ENCODE measurements at places on chromosomes 5 and 9.

- no peak for DNase-seq
These were observed 95.0 kb downstream of the ADAMTSL1 start for GRCh38 chr9:18568973-18569372.

DNA sequence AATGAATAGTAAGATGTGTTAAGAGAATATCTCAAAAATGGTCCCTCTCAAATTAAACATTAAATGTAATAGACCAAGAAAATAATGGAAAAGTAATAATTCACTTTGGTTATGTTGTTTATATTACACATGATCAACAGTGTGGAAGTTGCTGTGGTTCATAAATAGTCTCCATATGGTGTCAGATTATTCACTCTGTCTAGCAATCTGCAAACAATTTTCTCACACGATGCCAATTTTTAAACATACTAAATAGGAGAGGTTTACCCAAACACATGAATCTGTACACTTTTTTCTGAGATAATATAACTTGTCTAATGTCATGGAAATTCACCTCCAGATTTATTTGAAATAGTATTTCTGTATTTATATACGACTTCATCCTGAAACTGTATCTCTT, 217.4 kb upstream of the FBXL7 start:
- no peak for DNase-seq

GRCh38 chr5:109718216-109718615, 28.5 kb downstream of the MAN2A1 start:
- no peak for DNase-seq

DNA sequence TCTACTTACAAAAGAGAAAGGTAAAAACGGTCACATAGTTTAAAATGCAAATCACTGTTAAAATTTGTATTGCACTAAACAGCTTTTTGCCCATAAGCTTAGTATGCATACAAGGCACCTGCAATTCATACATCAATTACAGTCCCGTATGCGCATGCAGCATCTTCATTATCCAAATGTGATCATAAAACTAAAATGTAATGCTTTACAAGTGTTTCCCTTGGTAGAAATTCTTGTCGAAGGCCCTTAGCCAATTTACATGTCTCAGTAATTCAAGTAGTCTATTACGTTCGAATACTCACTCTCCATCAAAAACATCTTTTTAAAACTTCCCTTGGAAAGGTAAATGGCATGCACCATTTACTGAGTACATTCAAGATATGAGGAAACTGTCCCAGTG, 32.6 kb downstream of the TRPM6 start:
- DNase-seq = no peak

- DNase-seq = no peak
These were observed 185.8 kb downstream of the PCSK1 start for GRCh38 chr5:96247097-96247701.

DNA sequence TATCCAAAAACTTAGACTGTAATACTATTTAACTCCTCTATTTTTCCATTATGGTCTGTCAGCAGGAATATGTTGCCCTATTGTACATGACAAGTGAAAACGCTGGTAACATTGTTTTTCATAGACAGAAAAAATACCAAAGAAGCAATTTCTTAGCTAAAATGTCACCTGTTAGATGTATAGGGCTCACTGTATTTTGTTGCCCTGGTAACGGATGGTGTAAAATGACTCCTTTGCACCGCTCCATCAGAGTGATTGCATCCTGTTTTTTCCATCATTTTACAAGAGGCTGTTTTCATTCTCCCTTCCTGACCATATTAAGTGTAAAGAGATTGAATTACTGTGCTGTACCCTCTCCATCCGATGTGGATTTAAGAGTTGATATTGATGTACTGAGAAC, 460.1 kb upstream of the TLE4 start:
- DNase-seq = no peak

DNA sequence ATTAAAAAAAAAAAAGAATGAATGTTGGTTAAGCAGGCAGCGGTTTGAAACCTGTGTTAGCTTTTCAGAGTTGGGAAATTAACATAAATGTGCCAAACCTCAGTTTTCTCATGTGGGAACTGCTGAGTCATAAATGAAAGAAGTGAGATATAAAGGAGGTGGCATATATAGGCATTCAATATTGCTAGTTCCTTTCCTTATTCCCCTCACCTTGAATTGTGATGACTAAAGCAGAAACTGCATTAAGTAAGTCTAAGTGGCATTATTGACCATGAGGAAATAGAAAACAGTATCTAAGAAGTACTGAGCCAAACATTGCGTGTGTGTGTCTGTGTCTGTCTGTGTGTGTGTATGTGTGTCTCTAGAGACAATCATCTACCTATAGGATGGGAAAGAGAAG, 691.2 kb downstream of the TLR4 start:
- no peak for DNase-seq

DNA sequence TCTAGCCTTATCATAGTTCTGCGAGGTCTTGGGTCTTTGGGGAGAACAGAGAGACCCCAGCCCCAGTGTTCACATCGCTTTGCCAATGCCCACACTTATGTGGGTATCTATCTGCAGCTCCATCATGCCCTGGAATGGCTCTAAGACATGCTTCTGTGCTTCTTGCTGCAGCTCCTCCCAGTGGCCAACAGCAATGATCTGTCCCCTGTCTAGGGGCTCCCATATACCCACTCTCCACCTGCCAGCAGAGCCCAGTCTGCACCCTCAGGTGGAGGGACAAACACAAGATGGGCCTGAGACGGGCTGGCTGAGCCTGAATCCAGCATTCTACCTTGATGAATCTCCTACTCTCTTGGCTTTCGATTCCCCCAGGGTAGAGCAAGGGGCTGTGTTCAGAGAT, 14.6 kb upstream of the DAP start:
- no peak for DNase-seq

DNA sequence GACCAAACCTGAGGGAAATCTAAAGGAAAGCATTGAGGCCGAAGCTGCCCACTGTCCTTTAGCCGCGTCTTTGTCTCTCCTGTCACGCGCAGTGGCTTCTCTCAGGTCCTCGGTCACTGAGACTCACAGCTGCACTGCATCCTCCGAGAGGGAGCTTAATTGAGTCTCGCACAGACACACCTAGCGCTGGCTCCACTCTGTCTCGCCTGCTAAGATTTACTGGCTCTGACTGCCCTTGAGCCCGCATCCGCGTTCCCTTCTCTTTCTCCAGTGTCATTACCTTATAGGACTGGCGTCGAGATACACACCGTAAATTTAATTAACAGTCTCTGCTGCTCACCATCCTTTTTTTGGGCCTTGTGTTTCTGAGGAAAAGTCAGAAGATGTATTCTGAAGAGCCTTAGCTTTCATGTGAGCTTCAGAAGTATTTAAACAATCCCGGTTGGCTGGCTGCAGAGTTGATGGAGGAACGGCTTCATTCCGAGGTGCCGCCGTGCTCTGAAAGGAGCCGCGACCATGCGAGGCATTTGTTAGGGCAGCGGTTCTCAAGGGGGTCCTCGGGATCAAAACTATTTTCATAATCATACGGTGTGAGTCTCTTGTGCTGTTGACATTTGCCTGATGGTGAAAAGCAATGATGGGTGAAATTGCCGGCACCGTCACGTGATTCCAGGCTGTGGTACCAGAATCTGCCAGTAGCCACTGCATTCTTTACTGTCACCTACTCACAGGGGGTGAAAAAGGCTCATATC, 58.3 kb downstream of the GPR107 start:
- DNase-seq = no peak

- no peak for DNase-seq
These were observed 29.7 kb downstream of the CNTFR start for GRCh38 chr9:34559624-34560455.

DNA sequence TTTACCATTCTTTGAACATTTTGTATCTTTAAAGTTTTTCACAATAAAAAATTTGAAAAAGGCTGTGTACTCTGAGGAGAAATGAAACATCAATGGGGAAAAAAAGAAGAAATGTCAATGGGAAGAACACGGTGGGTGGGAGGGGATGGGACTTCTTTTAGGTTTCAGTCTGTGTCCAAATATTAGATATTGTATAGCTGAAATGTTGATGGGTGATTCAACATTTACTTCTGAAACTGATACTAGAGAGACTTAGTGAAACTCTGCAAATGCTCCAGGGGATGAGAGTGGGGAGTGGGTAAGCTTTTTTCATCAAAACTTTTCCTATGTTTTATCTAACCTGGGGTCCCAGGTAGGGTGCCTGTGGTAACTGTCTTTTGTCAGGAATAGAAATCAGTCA, 311.9 kb downstream of the MAN2A1 start:
- DNase-seq = no peak

DNA sequence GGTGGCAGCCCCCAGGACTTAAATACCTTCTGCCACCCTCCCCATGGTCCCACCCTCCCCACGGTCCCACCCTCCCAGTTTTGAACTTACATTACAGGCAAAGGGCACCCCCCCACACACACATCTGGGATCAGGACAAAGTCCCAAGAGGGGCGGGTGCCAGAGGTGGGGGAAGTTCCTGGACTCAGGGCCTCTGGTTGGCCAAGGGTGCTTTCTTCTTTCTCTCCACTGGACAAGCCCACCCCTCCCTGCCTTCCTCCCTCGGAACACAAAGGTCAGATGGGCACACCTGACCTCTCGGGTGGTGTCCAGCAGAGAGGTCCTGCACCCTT, 19.1 kb upstream of the RALGDS start:
- no peak for DNase-seq

GRCh38 chr9:89952401-89952800, 347.6 kb downstream of the GADD45G start:
- no peak for DNase-seq

DNA sequence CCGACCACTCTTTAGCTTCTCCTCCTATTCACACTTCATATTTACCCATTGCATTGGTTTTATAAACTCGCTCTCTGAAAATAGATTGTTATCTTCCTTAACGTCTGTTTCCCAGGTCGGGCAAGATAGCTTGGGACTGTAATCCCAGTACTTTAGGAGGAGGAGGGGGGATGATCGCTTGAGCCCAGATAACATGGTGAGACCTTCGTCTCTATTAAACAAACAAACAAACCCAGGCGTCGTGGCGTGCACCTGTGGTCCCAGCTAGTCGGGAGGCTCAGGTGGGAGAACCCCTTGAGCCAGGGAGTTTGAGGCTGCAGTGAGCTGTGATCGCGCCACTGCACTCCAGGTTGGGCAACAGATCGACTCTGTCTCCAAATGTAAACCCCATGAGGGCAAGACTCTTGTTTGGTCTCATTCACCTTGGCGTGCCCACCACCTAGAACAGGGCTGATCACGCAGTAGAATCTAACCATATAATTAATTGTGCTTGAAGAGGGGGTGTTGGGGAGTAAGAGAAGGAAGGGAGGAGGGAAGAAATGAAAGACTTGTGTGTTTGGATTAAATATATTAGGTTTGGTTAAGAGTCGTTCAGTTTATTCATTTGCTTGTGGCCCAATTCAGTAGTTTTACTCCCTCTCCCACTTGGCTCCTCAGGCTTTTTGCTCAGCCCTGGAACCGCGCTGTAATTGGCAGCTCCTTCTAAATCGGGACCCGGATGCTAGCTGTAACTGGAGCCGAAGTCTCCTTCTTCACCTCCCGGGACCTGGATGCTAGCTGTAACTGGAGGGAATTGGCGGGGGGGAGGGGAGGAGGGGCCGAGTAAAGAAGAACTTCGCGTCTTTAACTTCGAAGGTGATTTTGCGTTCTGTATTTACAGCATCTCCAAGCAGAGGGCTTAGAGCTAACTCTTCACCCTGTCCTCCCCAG, 24.9 kb downstream of the CDKN2A start:
- DNase-seq = no peak

DNA sequence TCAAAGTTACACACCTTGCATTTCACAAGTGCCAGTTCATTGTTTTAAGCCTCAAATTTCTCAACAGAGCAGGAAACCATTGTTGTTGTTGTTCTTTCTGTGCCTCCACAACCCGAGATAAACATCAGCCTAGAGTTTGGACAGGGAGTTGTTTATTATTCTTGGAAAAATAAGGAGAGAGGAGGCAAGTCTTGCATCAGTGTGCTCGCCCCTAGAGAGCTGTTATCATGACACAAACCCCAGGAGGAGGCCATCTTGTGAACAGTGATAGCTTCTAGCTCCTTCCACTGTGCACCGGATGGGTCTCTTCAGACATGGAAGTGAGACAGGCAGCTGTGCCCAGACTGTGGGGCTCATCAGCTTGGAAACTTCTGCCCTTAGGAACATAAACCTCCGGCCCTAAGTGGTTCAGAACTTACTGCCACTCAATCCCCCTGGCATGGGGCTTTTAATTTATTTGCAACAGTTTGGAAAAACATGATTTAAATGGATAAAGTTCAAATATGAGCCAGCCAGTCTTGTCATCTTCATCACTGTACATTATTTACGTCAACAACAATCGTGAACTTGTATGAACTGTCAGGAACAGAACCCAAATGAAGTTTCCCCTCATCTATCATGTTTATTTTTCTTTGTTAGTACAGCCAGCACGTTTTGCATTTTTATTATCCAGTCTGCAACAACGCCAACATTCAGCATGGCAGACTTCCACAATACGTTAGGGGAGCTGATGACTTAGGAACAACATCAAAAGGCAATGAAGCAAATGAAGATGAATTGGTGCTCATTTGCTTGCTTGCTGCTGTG, 181.7 kb upstream of the S1PR3 start:
- no peak for DNase-seq

DNA sequence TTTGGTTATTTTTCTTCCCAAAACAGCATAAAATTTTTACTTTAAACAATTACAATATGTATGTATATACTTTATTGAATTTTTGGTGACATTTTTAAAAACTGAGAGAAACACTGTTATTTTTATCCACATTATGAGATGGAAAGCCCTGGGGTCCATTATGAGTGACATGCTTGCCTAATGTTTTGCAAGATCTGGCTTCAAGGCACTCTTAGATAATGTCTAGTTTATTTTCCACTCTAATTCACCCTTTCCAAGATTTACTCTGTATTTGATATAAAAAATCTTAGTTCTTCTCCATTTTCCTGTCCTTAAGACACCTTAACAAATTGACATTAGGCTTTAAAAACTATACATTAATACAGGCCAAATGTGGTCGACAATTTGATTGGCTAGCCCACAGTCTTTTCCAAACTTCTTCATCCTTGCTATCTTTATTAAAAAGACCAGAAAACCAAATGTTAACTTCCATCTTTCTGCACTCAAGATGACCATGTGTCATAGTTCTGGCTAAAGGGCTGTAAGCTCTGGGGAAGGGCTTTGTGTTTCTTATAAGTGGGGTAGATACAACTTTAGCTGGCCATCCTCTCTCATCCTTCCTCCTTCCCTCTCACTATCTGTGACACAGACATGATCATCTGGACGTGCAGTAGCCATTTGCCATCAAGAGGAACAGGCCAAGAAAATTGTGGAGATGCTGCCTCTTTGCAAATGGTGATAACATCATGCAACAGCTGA, 561.1 kb downstream of the PDE4D start:
- no peak for DNase-seq

GRCh38 chr9:2022560-2022959, 7.4 kb downstream of the SMARCA2 start:
- DNase-seq = no peak

GRCh38 chr9:114004221-114004716, 73.8 kb downstream of the AMBP start:
- DNase-seq = no peak

All from GM12864 (cell line).